ENCODE measurements at places on chromosomes 6 and 20.
A peak's percentile ranks its signal among the peaks of the same experiment; 100 is the strongest.

GRCh38 chr6:2102316-2102883 is 143.0 kb downstream of the GMDS start:
- no peak for DNase-seq

DNA sequence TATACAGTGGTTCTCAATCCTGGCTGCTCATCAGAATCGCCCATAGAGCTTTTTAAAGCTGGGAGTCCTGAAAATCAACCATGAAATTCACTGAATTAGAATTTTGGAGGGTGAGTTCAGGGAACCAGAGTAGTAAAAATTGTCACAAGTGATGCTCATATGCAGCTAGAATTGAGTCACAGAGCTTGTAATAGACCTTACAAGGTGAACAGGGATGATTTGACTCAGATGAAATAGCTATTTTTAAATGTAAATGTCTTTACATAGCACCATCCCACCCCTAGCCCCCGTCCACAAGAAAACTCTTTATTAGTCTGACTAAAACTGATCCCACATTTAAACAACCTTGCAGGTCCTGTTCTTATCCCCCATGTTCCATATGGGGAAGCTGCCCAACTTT is 531.7 kb downstream of the LMBRD1 start:
- no peak for DNase-seq

DNA sequence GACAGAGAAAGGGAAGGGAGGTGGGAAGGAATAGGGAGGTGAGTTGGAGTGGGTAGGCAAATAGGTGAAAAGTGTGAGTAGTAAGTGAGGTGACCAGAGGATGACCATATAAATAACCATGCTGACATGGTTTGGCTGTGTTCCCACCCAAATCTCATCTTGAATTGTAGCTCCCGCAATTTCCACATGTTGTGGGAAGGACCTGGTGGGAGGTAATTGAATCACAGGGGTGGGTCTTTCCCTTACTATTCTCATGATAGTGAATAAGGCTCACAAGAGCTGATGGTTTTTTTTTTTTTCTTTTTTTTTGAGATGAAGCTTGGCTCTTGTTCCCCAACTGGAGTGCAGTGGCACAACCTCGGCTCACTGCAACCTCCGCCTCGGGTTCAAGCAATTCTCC is 21.5 kb upstream of the SMIM13 start:
- peak; percentile 15 for DNase-seq

DNA sequence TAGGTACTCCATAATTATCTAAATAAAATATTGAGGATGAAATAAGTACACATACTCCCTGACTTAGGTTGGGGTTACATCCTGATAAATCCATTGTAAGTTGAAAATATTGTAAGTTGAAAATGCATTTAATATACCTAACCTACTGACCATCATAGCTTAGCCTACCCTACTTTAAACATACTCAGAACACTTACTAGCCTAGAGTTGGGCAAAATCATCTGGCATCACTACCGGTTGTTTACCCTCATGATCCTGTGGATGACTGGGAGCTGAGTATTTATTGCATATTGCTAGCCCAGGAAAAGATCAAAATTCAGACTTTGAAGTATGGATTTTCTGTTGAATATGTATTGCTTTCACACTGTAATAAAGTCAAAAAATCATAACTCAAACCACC is 467.3 kb downstream of the C6orf118 start:
- DNase-seq, result no peak

- DNase-seq, result peak; percentile 72
Observed at GRCh38 chr6:4008324-4009047, 70.5 kb downstream of the FAM217A start.

DNA sequence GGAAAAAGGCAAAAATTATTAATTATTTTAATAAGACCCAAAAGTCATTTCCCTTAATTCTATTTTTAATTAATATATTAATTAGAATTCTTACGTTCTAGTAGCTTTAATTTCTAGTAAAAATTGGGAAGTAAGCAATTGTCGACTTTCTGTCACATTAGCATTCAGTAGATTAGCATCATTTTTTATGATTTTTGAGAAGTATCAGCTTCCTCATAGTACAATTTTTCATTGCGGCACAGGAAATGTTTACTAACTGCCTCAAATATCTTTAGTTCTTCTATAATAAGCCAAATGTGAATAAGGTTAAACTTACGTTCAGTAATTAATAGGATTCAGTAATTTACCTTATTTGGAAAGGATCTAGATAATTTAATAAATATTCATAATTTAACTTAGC is 687.4 kb downstream of the EPM2A start:
- DNase-seq, result no peak

- DNase-seq, result peak; percentile 65
Observed at GRCh38 chr6:28218312-28219248, 6.5 kb upstream of the ZSCAN9 start.

- no peak for DNase-seq
Observed at GRCh38 chr6:107602321-107603005, 112.5 kb downstream of the SOBP start.

- DNase-seq, result no peak
Observed at GRCh38 chr20:56428410-56428809, 16.4 kb downstream of the CASS4 start.

DNA sequence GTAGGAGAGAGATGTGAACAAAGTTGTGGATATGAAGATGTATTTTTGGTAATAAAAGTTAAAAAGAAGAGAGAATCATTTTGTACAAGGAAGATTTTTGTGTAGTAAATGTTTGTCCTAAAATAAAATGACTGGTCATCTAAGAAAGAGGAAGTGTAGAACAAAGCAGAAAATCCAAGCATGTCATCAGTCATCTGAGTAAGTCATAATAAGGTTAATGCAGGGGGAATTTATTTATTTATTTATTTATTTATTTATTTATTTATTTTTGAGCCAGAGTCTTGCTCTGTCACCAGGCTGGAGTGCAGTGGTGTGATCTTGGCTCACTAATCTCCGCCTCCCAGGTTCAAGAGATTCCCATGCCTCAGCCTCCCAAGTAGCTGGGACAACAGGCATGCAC is 15.7 kb upstream of the CGA start:
- DNase-seq, result no peak

- DNase-seq, result no peak
Observed at GRCh38 chr20:25402583-25402982, 4.9 kb upstream of the GINS1 start.

GRCh38 chr6:165448210-165448609 is 138.8 kb upstream of the C6orf118 start:
- no peak for DNase-seq
